Umbilical cord (tissue), 2 donors: ENCODE measurements at places on chromosomes 4 and X. TPM values are rescaled to one million over a fixed set of nuclear protein-coding genes. Genes with fewer than 3 reads are reported as not detected.
A peak's percentile ranks its signal among the peaks of the same experiment; 100 is the strongest.

- DNase-seq = no peak
Measured at GRCh38 chr4:186592445-186592844, 37.1 kb upstream of the MTNR1A start.

DNA sequence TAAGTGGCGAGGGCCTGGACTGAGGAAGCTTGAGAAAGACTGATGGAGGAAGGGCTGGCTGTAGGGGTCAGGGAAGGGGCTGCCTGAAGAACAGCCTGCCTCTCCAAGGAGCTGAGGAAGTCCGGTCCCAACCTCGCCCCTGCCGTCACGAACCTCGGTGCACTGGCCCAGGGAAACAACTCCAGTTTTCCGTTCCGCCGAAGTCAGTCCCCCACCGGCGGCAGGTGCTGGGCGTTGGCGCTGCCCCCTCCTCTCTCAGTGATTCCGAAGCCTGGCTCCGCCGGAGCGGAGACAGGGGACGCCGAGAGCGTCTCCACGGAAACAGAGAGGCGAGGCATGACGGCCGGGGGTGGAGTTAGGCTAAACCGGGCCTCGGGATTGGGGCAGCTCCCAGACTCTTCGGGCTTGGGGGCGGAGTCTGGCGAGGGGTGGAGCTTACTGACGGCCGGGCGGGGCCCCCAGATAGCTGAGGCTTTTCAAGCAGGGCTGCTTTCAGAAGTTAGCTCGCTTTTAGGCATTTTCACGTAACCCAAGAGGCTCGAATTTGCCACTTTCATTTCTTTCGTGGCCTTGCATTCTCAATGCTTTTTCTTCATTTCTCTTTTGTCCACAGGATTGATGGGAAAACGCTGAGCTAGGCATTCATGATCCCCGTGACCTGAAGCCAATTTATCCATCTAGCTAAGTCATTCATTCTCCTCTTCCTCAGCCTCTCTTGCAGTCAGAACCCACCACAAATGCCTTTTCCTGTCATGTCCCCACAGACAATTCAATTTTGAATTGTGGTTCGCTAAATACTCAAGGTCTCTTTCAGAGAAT lies at the start of gene TTC29:
TSS of gene TTC29 (minus strand) at position 309 of the 819 bp plus-strand sequence. CDS start 5,969 bp downstream, outside the sequence.
- DNase-seq = peak; percentile 95

Gene AMOT
- total RNA-seq = 12.5 TPM

Gene DCAF16
- 50.8 TPM for total RNA-seq

Gene GRPR
- total RNA-seq = 0.24 TPM

DNA sequence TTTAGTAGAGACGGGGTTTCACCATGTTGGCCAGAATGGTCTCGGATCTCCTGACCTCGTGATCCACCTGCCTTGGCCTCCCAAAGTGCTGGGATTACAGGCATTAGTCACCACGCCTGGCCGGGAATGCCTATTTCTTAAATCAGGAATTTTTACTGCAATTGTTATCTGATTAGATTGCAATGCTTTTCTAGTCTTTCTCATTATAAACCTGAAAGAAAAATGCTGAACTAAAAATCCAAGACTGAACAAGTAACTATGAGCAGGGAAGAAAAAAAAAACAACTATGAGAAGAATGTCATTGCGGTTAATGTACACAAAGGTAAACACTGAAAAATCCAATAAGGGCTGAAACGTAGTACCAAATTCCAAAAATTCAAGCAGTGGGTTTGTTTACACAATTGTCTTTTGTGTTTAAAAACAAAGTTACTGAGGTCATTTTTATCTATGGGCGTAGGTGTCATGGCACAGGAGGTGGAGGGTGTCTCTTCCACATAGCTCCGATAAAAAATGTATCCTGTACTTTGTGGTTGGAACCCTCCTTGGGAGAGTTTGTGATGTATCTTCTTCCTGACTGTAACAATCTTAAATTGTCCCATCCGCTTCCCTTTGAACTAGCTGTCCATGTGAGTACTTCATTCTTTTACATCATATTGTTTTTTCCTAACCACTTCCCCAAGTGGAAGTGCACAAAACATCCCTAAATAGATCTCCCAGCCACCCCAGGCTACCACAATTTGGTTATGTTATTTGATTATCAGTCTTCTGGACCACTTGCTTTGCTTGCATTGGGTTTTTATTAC lies 11.1 kb upstream of the TMEM156 start:
- DNase-seq = peak; percentile 3

Gene DACH2
- total RNA-seq = 4.8 TPM

Gene ZDHHC9
- 8.9 TPM for total RNA-seq

DNA sequence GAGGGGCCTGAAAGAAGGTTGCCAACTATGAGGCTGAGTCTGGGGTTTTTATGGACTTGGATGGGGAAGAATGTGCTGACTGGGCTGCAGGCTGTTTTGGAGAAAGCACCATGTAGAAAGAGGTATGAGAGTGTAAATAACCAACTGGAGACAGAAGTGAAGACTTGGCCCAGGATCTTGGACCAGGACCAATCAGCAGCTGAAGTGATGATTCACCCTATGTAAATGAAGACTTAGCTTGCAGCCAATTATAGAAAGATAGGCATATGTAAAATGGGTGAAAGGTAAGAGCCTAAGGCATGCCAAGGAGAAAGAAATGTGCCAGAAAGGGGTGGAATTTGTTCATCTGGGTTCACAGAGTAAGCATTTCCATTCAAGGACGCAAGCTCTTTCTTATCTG lies 856.7 kb upstream of the PRKX start:
- DNase-seq = no peak

Gene BTK
- 6.5 TPM for total RNA-seq

Gene NPY1R
- 0.72 TPM for total RNA-seq

DNA sequence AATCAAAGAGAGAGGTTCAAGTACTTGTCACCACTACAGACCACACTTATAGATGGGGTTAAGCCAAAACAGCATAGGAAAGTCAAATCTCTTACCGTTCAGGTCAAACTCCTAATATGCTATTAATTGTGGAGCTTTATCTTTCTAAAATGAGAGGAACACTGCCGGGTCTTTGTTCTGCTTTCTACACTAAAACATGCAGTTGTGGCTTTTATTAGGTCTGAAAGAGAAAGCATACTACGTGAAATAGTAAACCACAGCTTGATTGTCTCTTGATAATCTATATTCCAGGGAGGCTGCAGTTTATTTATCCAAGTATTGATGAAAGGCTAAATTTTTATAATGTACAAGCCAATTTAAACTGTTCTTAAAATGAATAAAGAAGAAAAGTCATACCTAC lies 12.3 kb upstream of the INPP4B start:
- DNase-seq = no peak

DNA sequence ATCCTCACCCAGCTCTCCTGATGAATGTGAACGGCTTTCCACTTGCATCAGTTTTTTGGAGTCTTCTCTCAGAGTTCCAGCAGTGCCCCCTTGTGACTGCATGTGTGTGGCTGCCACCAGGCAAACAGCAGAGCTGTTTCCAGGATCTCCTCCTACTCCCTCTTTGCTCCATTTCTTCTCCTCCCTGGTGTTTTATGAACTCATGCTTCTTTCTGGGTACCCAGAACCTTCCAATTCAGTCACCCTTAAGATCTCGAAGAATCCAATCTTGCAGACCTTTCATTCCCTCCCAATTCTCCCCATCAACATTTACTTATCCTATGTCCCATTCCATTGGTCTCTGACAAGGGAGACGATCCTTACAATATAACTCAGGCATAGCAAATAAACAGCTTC lies 6.8 kb upstream of the TCEANC start:
- peak; percentile 72 for DNase-seq
